SK-N-SH treated with all-trans-retinoic acid at 6 μM for 48 hours (cell line): ENCODE measurements at places on chromosomes 12 and 14.

DNA sequence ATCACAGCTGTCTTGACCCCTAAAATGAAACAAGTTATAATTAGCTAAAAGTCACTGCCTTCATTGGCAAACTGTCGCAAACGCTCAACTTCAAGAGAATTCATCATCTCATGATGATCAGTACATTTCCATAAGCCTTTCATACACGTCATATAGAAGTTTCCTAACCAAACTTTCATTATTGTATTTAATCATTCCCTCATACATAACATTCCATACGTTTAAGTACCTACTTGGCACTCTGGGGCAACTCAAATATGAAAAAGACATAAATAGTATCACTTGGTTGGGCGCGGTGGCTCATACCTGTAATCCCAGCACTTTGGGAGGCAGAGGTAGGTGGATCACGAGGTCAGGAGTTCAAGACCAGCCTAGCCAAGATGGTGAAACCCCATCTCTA is 12.4 kb upstream of the PPP2R5E start:
- no peak for ATAC-seq

- no peak for ATAC-seq
Measured at GRCh38 chr12:19744705-19745218, 305.5 kb downstream of the AEBP2 start.

GRCh38 chr14:101113108-101113612 is 209.6 kb upstream of the RTL1 start:
- no peak for ATAC-seq

GRCh38 chr12:20805921-20806320 is 4.6 kb upstream of the SLCO1B3 start:
- no peak for ATAC-seq

GRCh38 chr12:132437252-132437932 is 52.6 kb upstream of the FBRSL1 start:
- no peak; the same call in 2 of the 3 replicates for ATAC-seq

DNA sequence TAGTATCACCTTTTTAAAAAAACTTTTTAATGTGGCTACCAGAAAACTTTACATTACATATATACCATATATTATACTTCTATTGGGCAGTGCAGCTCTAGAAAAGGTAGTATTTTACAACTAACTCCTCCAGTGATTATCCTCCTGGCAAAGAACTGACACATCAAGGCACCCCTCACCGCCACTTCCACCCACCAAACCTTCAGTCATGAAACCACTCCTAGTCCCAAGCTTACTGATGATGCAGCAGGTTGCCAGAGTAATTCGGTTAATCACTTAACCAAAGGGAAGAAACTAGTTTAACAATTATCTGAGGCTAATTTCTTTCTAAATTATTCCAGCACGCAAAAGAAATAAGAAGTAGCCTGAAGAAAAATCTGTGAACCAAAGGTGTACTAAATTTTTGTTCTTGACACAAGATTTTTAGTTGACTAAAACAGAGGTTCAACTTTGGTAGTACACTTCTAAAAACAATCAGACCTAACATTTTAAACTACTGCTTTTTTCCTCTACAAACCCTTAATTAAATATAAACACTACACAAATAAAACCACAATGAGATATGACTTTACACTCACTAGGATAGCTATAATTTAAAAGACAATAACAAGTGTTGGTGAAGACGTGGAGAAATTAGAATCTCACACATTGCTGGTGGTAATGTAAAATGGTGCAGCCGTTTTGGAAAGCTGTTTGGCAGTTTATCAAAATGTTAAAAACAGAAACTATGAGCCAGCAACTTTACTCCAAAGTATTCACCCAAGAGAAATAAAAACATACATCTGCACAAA is 16.7 kb downstream of the SPPL3 start:
- ATAC-seq, result no peak
